Posterior vena cava (tissue), 2 donors: ENCODE measurements at places on chromosomes 7 and 10.

DNA sequence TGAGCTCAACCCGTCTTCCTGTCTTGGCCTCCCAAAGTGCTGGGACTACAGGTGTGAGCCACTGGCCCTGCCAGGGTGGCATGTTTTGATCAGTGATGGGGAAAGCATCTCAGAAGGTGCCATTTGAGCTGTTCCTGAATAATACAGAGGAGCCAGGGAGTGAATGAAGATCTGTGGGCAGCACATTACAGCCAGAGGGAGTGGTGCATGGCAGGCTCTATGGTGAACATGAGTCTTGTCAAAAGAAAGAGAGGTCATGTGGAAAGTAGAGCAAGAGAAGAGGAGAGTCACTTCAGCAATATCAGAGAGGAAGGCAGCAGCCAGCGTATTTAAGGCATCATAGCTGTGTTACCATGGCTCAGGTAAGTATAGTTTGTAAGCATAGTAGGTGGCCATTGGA is 275.7 kb upstream of the LRGUK start:
- DNase-seq: no peak

GRCh38 chr10:77564731-77565589 is 72.6 kb downstream of the KCNMA1 start:
- no peak for DNase-seq

GRCh38 chr7:130365088-130365487 is 15.2 kb upstream of the CPA1 start:
- peak; percentile 35 for DNase-seq

DNA sequence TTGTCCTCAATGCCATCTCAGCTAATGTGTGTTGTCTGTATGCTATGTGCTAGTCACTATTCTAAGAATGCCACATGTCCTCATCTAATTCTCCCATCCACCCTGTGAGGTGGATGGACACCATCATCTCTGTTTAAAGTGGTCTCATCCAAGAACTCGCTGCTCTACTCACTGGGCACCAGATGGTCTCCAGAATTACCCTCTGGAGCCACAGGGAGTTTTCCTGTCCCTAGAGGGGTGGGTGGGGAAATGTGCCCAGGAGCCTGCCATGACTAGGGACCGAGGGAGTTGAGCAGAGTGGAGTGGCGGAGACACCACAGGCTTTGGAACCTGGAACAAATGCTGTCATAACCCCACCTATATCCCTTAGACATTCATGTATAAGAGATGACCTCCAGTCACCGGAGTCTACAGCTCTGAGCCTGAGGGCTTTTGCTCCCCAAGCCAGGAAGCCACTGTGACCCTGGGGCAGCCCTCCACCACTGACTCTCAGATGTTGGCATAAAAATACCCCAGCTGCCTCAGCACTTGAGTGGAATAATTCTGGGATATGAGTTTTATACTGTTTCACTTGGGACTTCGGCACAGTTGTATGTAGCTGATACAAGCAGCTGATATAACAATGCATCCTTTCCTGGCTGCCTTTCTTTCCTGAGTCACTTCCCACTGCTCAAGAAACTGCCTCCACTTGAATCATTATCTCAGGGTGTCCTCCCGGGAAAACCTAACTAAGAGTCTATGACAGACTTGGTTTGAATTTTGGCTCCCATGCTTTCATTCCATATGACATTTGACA is 61.5 kb upstream of the RAPGEF5 start:
- DNase-seq: no peak

- DNase-seq: no peak
These were observed 225.7 kb upstream of the AOAH start for GRCh38 chr7:36949711-36950600.

GRCh38 chr7:89621925-89622641 is 532.2 kb upstream of the STEAP1 start:
- no peak for DNase-seq

DNA sequence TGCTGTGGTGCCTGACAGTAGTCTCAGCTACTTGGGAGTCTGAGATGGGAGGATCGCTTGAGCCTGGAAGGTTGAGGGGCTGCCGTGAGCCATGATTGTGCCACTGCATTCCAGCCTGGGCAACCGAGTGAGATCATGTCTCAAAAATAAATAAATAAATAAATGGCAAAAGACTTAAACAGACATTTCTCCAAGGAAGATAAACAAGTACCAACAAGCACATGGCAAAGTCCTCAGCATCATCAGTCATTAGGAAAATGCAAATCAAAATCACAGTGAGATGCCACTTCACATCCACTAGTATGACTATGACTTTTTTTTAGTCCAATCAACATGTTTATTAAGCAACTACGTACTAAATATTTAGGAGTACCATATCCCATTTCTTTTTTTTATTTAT is 21.3 kb upstream of the KPNA7 start:
- no peak for DNase-seq

DNA sequence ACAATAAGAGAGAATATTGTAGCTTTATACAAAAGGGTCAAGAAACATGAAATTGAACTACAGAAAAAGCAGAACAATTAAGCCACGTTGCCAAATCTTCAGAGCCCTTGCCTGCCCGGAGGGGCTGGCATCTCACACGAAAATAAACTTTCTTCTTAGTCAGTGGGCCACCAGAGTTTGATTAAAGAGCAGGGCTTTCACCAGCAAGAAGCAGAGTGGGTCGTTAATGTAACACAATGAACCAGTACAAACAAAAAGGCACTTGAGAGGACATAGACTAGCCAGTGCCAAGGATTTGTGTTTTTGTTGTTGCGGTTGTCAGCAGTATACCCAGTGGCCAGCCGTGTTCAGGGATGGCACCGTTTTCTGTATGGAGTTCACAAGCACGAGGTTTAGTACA is 155.4 kb downstream of the NRP1 start:
- no peak for DNase-seq
